ENCODE measurements at places on chromosomes 11 and 22.

GRCh38 chr11:119144825-119145486 is 3.9 kb upstream of the ABCG4 start:
- DNase-seq: no peak

DNA sequence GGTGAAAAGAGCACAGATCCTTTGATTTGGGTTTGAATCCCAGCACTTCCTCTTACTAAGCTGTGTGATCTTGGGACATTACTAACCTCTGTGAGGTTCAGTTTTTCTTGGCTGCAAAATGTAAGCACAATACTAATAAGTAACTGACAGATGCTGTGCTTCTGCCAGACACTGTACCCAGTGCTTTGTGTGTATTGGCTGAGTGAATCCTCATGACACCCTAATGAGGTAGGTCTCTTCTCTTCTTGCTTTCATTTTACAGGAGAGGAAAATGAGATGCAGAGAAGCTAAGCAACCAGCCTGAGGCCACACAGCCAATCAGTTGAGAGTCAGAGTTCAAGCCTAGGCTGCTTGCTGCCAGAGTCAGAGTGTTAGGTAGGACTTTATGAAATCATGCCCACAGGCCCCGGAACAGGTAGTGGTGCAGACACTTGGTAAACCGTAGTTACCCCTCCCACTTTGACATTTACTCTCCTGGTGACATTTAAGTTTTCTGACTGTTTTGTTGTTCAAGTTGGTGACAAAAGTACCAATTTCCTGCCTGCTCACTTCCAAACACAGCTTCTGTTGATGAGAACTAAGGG is 21.2 kb downstream of the PTPRJ start:
- DNase-seq: peak; percentile 76

DNA sequence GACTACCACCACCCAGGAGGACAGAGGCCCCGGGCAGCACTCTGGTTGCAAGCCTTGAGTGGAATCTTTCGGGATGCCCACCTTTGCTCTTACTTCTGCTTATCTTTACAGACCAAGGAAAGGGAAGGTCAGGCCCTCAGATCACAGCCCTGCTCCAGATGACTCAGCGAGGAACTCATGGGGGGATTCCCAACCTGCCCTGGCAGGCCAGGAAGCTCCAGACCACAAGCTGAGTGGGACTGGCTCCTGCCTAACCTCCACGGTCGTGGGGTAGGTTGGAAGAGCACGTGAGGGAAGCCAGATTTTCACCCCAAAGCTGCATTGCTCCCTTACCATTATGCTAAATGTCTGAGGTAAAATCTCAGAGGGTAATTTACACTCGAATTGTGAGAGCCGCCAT is 11.8 kb downstream of the TBC1D10A start:
- DNase-seq: peak; percentile 40

DNA sequence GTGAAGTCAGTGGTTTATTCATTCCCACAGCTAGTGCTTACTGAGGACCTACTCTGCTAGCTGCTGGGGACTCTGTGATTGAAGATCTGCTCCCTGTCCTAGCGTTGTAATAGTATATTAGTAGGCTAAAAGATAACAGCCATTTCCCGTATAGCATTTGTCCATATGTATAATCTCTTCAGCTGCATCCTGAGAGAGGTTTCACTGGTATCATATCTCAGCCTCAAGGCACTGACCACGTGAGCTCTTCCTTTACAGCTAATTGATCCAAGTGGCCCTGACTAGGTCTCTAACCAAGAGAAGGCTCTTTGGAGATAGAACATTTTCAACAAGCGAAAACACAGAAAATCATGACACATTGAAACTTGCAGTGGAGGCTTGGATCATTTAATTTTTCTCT is 110.2 kb downstream of the APIP start:
- no peak for DNase-seq

DNA sequence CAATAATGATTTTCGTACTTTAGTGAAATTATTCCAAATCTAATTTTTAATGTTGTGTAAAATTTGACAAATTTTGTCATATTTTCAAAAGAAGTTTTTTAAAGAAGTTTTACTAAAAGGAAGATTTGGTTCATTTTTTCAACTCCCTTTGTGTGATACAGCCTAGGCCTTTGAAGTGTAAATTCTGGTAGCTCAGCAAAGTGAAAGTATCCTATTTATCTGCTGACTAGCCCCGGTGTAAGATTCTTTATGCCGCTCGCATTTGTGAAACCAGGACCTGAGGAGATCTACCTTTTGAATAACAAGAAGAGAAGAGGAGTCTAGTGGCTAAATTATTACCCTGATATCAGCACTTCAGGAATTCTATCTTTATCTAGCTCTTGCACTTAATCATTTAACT is 177.4 kb downstream of the JRKL start:
- no peak for DNase-seq

- no peak for DNase-seq
These were observed 17.5 kb downstream of the USP2 start for GRCh38 chr11:119363851-119364590.

DNA sequence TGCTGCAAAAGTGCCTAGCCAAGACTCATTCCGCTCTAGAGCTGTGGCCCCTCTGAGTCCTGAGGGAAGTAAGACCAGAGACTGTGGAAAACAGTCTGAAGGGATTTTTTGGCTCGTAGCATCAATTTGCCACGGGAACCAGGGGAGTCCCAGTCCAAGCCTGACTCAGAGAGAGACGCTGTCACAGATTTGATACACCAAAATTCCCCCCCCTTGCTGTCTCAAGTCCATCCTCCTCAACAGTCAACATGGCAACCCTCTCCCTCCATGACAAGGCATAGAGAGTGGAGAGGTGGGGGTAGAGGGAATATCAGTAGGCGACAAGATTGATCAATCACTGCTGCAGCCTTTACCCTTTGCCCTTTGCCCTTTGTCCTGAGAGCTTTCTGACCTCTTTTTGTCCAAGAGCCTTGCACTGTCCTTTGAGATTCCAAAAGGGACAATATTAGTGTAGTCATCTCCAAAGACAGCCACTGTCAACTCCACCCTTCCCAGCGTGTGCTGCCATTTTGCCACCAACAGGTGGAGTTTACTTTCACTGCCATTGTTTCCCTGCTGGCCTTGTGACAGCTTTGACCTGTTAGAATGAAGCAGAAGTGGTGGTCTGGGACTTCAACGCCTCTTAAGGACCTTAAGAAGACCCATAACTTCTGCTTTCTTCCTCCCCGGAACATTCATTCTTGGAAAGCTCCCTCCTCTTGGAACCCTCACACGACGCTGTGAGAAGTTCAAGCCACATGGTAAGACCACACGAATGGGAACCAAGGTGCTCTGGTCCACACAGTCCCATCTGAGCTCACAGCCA is 7.3 kb downstream of the SLC15A3 start:
- DNase-seq: no peak

DNA sequence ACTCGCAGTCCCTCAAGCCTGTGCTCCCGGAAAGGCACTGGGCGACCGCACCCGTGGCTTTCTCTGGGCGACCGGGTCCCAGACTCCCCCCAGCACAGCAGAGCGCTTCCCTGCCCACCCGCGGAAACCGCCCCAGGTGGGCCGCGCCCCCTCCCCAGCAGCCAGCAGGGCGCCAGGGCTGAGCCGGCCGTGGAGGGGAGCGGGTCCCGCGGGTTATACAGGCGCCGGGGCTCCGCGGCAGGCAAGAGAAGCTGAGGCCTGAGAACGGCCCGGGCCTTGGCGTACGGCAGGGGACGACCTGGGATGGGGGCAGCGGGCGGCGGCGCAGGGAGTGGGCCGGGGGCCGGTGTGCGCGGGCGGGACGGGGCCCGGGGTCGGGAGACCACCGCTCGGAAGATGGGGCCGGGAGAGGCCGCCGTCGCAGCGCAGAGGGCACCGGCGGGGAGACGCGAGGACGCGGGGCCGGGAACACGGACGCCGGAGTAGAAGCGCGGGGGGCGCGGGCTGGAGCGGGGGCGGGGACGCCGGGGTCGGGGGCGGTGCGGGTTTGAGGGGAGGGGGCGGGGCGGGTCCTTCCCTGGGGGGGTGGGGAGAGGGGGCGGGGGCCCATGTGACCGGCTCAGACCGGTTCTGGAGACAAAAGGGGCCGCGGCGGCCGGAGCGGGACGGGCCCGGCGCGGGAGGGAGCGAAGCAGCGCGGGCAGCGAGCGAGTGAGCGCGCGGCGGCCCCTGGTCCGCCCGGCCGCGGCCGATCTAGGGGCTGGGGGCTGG is at the start of gene MDK:
TSS of gene MDK (plus strand) at position 622 of the 771 bp plus-strand sequence. CDS start 389 bp downstream, outside the sequence.
- no peak for DNase-seq

- no peak for DNase-seq
These were observed 10.7 kb downstream of the MAML2 start for GRCh38 chr11:96332126-96332771.

DNA sequence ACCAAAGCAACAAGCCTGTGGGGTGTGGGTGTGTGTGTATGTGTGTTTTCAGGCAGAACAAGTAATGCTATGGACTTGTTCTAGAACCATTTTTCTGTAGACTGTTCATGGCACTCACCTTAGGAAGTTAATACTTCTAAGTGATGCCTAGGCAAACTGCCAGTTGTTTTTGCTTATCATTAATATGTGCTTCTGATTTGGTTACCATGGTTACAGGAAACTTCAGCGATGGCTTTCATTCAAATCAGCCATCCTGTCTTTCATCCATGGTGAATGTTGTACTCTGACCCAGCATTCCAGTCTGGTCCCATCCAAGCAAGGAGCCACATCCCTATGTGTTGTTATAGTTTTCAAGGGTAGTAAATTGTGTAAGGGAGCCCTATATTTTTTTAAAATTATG is 49.8 kb upstream of the ARHGAP20 start:
- no peak for DNase-seq

DNA sequence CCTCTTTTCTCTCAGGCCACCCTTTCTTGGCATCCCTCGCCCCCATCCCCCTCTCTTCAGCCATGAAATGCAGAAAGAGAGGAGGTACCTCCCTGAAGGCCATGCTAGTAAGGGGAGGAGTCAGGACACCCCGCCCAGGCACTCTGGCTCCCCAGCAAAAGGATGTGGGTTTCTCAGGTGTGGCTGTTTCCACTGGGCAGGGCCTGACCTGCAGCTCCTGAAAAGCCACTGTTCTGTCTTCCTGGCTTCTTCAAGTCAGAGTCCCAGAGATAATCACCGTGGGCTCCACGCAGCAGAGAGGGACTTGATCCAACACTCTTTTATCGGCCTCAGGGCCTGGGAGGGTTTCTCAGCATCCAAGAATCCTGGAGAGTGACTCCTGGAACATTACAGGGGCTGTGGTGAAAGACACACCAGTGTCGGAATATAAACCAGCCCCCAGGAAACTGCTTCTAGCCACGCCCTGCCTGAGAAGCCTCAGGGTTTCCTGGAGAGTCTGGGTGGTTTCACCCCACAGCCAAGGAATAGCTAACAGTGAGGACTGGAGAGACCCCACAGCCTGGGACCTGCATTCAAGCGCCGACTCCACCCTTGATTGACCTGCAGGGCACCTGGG is 45.7 kb upstream of the TSPAN18 start:
- peak; percentile 22 for DNase-seq

DNA sequence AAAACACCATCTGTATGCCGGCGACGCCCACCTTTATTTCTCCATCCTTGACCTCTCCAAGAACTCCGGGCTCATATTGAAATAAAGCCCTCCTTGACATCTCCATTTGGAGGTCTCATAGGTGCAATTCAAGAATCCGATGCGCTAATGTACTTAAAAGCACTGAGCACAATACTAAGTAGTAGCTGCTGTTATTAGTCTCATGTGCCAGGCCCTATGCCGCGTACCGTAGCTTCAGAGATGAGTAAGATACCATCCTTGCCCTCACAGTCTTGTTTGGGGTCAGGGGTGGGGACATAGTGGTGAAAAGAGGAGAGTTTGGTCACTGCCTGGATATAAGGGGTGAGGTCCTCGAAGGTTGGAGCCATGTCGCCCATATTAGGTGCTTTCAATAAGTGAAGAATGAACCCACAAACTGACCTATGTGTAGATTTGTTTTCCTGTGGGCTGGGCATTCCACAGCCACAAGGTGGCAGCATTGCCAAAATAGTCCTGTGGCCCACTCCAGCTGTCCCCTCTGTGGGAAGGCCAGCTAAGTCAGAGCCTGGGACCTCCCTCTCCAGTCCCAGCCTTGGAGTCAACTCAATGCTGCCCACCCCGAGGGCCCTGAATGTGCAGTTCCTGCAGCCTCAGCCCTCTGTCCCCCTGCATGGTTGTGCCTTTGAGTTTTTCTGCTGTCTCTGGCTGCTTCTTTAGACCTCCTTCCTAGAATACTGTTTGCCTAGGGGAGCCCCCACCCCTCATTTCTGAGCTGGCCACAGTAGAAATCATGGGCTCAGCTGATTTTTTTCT is 6.5 kb downstream of the DCPS start:
- DNase-seq: no peak

- no peak for DNase-seq
These were observed 24.0 kb upstream of the NUP50 start for GRCh38 chr22:45139693-45140092.

DNA sequence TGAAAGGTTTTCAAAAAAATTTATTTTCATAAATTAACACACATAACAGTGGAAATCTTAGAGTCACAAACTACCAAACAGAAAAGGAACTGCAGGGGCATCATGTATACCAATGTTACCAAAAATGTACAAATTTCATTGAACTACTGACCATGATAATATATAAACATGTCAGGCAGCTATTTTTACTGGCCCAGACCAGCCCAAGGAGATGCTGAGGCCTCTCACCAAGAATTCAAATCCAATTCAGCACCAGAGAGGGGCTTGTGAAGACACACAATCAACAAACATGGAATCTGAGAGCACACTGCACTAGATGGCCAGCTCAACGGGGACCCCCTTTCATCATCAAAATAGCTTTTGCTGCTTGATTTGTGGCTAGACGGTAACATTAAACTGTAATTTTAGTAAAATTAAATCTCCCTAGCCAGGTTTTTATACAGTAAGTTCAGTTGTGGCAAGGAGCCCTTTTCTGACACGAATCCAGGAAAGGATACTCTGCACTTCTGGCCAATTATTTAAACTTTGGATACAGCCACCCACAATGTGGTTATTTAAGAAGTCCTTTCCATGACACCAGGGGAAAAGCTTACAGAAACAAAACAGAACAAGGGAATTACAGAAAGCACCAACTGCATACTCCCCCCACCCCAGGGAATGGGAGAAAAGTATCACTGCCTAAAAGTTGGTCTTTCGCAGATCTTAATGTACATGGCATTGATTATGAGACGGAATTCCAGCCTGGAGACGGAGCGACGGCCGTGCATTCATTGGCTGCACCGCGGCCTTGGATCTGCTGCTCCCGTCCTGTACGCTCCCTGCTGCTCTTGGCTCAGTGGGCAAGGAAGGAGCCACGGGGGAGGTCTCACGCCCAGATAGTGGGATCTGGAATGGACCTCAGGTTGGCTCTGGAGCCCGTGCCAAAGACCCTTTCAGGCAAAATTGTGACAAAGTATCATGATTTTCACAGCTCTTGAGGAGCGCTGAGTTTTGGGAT is 19.6 kb upstream of the PISD start:
- DNase-seq: no peak

Data from stimulated activated CD4-positive, alpha-beta T cell treated with anti-CD3 and anti-CD28 coated beads, Interleukin-12 subunit alpha, Interleukin-12 subunit beta, amount 100 ng/mL, for 48 hours (primary cell).